ENCODE measurements at places on chromosomes 2 and 18.

DNA sequence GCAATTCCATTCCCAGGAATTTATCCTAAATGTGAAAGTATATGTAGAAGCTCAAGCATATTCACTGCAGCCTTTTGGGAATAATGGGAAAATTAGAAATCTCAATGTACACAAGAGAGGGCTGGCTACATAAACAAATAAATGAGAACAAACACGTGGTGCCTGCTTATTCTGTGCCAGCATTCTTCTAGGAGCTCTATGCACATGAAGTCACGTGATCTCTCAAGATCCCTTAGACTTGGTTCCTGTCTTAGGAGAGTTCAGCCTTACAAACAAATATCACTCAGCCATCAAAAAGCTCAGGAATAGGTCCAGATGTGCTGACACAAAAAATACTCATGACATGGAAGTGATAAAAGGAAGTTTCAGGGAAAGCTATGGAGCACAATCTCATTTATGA is 92.9 kb upstream of the SP3 start:
- DNase-seq, result no peak

GRCh38 chr18:6423289-6423688 is 8.6 kb upstream of the L3MBTL4 start:
- DNase-seq, result no peak

- no peak for DNase-seq
Observed at GRCh38 chr2:2800001-2800400, 468.9 kb upstream of the MYT1L start.

GRCh38 chr2:191150230-191150599 is 579 bp downstream of the STAT4 start:
- DNase-seq, result no peak

DNA sequence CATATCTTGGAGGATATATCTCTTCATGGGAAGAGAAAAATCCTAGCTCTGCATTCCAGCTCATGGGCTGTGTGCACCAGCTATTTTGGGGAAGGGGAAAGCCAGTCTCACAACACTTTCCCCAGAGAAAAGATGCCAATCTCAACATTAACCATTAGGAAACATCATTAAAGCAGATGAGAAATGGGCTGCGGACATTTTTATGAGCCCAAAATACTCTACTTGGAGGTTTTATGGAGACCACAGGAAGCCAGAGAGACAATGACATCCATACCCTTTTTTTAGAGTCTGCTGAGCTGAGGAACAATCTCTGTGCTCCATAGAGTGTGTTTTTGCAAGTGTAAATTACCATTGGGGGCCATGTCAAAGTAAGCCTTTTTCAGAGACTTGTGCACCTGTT is 213.7 kb downstream of the TRIB2 start:
- DNase-seq, result no peak

GRCh38 chr2:229154381-229154780 is 116.7 kb downstream of the PID1 start:
- no peak for DNase-seq

DNA sequence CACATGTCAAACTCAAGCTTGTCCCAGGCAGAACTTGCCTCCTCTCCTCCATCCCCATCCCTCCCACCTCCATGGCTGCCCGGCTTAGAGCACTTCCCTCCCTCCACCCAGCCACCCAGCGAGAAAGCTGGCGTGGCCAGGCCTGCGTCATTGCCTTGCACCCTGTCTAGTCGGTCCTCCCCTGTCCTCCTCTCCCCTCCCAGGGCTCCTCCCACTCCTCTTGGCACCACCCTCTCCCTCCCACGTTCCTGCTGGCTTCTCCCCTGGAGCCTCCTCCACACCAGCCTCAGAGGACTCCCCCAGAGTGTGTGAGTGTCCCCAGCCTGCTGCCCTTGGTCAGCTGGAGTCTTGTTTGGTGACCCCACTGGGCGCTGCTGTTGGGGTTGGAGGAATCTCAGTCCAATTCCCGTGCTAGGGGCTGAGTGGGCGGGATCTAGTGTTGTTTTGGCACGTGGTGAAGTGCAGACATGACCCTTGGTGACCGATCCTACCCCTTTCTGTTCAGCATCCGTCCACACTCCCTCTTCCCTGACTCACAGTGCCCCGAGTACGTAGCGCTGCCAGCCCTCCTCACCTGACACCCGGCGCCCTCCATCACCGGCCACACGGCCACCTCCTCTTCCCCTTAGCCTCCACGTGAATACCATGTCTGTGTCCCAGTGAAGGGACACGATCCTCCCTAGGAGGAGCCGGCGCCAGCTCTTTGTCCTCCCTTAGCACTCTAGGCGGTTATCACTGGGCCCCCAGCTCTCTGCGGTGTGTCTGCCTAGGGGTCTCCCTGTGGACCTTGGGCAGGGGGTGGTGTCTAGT is 41.4 kb downstream of the ATP6V1C2 start:
- no peak for DNase-seq

DNA sequence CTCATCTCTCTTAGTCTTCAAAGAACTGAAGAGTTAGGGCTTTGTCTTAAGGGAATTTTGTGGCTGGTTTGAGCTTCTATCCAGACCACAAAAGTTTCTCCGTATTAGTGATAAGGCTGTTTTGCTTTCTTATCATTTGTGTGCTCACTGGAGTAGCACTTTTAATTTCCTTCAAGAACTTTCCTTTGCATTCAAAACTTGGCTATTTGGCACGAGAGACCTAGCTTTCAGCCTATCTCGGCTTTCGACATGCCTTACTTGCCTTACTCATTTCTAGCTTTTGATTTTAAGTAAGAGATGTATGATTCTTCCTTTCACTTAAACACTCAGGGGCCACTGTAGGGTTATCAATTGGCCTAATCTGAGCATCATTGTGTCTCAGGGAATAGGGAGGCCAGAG is 29.9 kb downstream of the HDHD2 start:
- DNase-seq, result no peak

- DNase-seq, result no peak
Observed at GRCh38 chr2:61632276-61633169, 94.4 kb upstream of the XPO1 start.

DNA sequence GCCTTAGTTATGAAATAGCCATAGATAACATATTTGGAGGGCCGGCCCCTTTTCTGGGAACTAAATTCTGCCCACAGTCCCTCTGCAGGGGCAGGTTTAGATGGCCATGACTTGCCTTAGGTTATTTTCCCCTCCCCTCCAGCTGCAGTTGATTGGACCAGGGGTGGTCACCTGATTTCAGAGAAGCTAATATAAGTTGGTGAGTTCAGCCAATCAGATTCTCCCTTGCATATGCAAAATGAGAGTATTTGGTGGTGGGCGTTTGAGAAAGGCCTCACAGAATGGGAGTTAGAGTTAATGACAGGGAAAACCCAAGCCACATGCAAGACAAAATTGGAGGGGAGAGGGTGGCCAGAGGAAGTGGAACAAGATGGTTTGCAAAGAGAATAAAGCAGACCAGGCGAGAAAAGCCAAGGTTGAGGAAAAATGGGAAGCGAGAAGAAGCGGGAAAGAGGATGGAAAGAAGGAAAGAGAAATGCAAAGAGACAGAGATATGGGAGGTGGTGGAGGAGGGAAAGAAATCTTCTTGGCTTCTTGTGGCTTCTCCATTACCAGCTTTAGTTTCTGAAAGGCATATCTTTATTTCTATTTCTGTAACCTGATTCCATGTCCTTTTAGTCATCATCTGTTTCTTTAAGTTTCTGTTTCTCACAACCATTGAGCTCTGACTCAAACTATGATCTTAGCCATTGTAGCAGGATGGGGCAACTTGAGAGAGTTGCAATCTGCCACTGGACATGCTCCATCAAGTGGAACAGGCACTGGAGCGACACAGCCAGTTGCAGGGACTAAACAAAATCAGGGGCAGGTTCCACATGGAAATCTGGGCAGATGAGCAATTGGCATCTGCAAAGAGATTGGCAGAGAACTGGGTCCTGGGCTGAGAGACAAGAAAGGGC is 108.1 kb upstream of the SIX3 start:
- DNase-seq, result no peak

GRCh38 chr18:9642799-9643462 is 28.6 kb upstream of the PPP4R1 start:
- DNase-seq, result no peak

GRCh38 chr2:142915502-142915901 is 38.0 kb downstream of the KYNU start:
- no peak for DNase-seq

- no peak for DNase-seq
Observed at GRCh38 chr2:196293751-196294515, 122.6 kb upstream of the STK17B start.

Data from NT2/D1 (cell line).